ENCODE measurements at places on chromosomes 2 and 18.

GRCh38 chr2:134074619-134075018, 179.3 kb upstream of the MGAT5 start:
- DNase-seq, result no peak

- no peak for DNase-seq
Measured at GRCh38 chr18:2961821-2962220, 51.1 kb downstream of the LPIN2 start.

DNA sequence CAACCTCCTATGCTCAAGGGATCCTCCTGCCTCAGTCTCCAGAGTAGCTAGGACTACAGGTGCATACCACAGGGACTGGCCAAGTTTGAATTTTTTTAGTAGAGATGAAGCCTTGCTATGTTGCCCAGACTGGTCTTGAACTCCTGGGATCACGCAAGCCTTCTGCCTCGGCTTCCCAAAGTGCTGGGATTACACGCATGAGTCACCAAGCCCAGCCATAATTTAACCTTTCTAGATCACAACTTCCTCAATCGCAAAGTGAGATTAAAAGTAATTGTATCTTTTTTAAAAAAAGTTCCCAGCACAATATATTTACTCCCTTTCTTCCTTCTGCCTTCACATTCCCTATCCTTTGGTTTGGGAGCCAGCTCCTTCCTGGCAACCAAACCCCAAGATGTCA, 5.8 kb upstream of the PPP1CB start:
- no peak for DNase-seq

GRCh38 chr2:209610631-209611030, 161.0 kb upstream of the UNC80 start:
- no peak for DNase-seq

DNA sequence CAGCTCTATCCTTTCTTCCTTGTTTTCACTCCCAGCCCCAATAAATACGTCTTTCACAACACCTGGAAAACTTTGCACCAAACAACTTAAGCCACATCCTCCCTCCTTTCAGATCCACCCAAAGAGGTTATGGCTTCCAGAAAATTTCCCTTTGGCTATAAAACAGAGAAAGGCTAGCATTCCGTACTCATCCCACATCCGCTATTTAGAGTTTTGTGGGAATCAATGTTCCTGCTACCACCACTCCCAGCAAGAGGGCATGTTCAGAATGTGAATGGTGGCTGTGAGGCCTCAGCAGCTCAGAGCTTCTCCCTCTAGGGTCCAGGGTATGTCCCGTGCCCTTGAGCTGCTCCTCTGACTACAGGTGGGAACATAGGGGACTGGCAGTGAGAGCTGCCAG, 214.6 kb downstream of the NCK2 start:
- DNase-seq, result no peak

- DNase-seq, result no peak
Measured at GRCh38 chr2:189327879-189328847, 113.1 kb upstream of the WDR75 start.

DNA sequence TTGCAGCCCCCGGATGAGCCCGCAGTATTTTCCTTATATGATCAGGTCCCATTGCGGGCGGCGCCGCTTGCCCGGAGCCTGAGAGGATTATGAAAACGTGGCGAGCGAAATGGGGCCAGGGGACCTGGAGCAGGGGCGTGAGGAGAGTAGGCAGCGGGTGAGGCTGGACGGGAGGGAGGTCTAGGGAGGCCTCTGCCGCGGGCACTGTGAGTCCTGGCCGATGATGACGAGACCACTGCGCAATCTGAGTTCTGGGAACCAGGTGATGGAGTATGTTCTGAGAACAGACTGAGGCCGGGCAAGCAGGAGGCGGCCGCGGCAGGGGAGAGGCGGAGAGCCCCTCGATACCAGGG, 790 bp upstream of the ACAA2 start:
- DNase-seq, result no peak

DNA sequence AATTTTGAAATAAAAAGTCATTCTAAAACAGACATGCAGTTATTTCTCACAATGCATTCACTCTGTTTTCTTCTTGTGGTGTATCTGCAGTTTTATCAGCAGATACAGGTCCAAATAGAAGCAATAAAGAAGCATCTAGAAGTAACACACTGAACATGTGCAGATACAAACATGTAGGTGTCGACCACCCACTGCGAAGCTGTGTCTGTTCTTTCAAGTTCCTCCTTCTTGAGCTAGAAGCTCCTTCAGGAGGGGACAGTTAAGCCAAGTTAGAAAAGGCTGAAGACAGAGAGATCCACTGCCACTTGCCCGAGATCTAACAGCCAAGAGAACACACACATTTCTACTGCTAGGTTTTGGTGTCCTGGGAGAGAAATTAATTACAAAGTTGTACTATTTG, 30.1 kb downstream of the WDFY1 start:
- DNase-seq, result no peak
